ENCODE measurements at places on chromosomes 6 and 20.
A peak's percentile ranks its signal among the peaks of the same experiment; 100 is the strongest.

- no peak for DNase-seq
Measured at GRCh38 chr20:39829256-39829655, 859.8 kb downstream of the MAFB start.

GRCh38 chr6:107698146-107698545 lies 126.0 kb downstream of the SCML4 start:
- DNase-seq = no peak

- no peak for DNase-seq
Measured at GRCh38 chr20:19937651-19938420, 79.3 kb upstream of the NAA20 start.

- DNase-seq = no peak
Measured at GRCh38 chr6:157529654-157530039, 148.7 kb downstream of the ZDHHC14 start.

- DNase-seq = no peak
Measured at GRCh38 chr6:16925461-16925860, 164.2 kb upstream of the ATXN1 start.

DNA sequence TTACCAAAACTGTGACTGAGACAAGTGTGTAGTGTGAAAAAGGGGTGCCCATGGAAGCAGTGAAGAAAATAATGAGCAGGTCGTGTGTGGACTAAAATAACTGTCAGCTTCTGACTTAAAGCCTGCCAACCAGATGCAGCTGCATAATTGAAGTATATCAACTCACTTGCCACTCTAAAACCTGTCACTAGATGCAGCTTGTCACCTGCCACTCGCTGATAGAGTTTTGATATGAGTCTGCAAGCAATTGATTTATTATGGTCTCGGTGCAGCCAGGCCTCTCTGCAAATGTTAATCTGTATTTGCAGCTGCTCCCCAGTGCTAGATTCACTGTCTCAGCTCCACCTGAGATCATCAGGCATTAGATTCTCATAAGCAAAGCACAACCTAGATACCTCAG lies 1090.0 kb upstream of the EYS start:
- no peak for DNase-seq

- no peak for DNase-seq
Measured at GRCh38 chr20:4234128-4234527, 218.8 kb upstream of the RNF24 start.

DNA sequence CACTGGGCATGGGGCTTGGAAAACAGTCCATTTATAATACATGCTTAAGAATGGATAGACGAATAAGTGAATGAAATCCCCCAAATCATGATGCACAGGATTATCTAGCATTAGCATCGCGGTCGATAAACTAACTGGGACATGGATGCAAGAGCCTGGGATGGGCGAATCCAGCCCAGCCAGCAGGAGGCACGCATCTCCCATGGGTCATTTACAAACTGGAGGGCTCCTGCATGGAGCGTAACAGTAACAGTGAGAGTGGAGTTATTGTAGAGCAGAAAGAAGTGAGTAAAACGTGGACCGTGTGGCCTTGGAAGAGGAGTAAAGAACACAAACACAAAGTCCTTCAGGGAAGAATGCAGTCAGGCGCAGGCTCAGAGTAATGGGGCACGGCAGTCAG lies 136.5 kb downstream of the AGPAT4 start:
- no peak for DNase-seq

DNA sequence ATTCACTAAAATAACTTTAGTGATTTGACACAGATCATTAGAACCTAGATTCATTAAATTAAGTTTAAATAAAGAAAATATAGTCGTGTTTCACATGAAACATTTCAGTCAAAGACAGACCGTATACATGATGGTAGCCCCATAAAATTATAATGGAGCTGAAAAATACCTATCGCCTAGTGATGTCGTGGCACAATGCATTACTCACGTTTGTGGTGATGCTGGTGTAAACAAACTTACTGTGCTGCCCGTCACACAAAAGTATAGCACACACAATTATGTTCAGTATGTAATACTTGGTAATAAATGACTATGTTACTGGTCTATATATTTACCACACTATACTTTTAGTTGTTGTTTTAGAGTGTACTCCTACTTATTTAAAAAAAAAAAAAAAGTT lies 17.3 kb downstream of the DST start:
- DNase-seq = no peak

GRCh38 chr6:24009319-24009718 lies 116.7 kb upstream of the NRSN1 start:
- no peak for DNase-seq

- DNase-seq = no peak
Measured at GRCh38 chr20:59468831-59469230, 135.5 kb upstream of the PHACTR3 start.

DNA sequence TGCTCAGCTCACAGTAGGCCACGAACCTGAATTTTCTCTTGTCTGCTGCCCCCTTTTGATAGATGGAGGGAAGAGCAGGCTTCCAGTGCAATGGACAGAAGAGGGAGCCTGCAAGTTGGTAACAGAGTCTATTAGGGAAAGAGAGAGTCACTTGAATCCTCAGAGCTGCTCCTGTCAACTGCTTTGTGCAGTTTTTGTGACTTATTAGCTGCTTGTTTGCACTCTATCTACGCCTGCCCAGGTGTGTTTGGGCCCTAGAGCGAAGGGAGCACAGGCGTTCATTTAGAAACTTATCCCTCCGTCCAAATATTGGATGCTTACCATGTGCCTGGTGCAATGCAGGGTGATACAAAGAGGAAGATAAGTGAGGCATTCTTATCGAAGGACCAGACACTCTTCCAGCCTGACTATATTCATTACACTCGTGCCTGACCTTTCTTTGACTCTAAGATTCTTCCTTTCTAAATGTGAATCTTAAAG lies 11.6 kb upstream of the SLC2A12 start:
- DNase-seq = peak; percentile 29

DNA sequence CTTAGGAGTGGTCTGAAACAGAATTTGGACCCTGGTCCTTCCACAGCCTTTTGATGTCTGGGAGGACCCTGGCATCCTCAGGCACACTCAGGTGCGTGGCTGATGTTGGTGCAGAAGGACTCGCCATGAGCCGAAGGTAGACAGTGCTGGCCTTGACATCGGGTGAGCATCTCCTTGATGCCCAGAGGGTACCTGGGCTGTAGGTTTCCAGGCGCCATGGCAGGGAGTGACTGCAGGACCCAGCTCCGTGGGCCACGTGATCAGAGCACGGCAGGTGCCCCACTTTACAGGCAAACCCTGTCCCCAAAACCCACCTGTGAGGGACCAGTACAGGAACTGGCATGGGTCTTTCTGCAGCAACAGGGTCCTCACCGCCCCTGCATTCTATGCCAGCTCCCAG lies 319.2 kb downstream of the CDH4 start:
- DNase-seq = no peak

DNA sequence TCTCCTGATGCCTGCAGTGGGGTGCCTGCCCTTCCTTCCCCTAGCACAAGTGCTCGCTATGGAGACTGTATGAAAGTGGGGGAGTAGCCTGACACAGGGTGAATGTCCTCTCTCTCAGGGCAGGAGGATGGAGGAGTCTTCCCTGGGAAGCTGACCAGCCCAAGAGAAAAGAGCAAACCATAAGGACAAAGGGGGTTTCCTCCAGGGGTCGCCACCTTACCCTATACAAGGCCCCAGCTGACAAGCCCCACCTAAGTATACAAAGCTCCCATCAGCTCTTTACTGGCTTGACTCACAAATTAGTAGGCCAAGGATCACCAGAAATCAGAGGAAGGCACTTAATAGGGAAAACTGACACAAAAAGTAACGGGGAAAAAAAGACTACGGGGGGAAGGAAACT lies 54.1 kb downstream of the PLAGL1 start:
- DNase-seq = no peak

GRCh38 chr6:45922728-45923351 lies 92.8 kb downstream of the CLIC5 start:
- DNase-seq = no peak

DNA sequence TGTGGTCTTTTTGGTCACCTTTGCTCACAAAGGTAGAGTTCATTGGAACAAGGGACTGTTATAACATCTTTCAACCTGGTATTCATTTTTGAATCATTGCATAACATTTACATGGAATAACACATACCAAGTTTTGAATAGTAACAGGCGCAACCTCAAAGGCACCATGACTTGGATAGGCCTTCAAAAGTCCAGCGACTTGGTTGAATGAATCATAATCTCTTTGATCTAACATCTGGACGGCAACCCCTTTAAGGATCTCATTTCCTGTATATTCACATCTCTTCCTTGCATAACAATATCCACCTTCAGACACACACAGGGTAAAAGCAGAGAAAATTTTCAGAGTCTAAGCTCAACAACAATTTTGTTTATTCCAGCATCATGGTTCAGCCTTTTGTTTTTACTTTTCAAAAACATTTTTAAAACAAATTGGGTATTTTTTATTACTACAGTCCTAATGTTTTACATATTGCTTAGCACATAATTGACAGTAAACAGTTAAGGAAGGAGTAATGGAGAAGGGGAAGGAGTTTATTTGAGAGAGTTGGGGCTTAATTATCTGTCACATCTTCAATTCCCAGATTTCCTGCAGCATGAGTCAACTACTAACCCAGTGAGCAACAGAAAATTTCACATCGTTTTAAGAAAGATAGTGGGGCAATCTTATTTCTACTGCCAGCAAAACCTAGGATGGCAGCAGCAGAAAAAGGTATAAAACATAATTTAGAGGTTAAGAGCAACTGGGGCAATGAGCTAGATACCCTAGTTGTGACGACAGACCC lies 41.8 kb upstream of the F13A1 start:
- DNase-seq = no peak

DNA sequence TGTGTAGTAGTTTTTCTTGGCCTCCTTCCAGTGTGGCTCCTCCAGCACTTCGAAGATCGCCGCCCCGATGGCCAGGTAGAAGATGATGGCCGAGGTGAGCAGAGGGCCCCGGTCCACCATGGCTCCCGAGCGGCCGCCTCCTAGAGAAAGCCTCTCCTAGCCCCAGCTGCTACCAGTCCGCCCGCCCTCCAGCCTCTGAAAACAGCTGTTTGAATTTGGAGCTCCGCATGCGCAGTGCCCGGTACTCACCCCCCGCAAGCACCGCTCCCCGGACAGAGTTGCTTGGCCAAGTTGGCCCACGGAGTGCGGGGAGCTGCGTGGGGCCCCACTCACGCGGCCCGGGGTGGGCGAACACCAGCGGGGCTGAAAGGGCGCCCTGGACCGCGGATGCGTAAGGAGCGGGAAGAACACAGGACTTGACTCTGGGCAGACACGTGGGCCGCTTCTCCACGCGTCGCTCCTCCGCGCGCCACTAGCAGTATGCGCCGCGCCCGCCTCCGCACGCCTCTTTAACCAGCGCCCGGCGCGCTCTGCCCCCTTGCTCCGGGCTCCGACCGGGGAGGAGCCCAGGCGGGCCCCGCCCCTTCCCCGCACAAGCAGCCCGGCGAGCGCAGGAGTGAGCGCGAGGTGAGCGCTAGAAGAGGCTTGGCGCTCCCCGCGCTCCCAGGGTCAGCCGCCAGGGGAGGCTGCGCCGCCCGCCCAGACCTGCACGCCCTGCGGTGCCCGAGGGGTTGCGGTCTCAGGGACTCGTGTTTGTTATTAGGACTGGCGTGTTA lies at the start of gene KCNK5:
Gene KCNK5, minus strand, starts transcription at position 484 of the 776 bp plus-strand sequence. Its CDS starts 364 bp downstream, at position 120.
- peak; percentile 83 for DNase-seq
